CD4-positive, alpha-beta T cell treated with Interleukin-10 for 1 hour (primary cell): ENCODE measurements at places on chromosomes 7 and 10.
A peak's percentile ranks its signal among the peaks of the same experiment; 100 is the strongest.

GRCh38 chr10:5976512-5977470 lies 552 bp downstream of the IL15RA start:
- peak; percentile 29 for DNase-seq

DNA sequence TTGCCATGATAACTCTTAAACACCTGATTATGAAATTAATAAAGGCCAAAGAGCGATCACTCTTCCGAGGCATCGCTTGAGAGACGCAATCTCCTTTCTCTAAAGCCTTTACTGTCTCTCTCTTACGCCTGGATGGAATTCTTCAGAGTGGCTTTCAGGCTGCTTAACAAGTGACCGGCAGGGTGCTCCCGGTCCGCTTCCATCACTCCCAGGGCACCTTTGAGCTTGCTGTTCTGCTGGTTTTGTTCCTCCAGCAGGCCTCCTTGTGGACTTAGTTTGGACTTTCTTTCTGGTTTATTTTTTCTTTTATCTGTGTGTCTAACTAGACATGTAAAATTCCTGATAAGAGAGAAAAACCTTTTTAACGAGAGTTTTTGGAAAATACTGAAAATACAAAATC lies 60.9 kb downstream of the MRPL32 start:
- DNase-seq, result no peak

DNA sequence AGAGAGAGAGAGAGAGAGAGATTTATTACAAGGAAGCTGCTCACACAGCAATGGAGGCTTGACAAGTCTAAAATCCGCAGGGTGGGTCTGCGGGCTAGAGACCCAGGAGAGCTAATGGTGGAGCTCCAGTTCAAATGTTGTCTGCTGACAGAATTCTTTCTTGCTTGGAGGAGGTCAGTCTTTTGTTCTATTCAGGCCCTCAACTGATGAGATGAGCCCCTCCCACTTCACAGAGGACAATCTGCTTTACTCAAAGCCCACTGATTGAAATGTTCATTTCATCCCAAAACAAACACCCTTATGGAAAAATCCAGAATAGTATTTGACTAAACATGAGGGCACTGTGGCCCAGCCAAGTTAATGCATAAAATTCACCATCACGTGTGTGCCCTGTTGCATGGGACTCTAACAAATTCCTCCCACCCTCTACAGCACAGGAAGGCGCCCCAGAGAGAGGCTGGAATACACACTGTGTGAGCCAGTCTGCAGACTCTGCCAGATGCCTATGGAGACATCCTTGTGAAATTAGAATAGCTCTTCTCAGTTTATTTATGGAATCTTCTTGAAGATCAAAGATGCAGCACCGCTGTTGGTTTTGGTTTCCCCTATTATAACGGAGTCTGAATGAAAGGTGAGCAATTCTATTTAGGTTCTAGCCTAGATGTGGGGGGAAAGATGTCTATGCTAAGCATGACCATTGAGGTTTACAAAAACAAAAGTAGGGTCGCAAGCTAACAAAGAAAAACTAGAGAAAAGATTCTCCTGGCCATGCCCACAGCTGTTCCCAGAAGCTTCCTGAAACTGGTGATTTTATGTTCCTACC lies 123.0 kb upstream of the SFMBT2 start:
- no peak for DNase-seq

- DNase-seq, result no peak
These were observed 47.8 kb downstream of the SLC35G1 start for GRCh38 chr10:93941606-93942005.

DNA sequence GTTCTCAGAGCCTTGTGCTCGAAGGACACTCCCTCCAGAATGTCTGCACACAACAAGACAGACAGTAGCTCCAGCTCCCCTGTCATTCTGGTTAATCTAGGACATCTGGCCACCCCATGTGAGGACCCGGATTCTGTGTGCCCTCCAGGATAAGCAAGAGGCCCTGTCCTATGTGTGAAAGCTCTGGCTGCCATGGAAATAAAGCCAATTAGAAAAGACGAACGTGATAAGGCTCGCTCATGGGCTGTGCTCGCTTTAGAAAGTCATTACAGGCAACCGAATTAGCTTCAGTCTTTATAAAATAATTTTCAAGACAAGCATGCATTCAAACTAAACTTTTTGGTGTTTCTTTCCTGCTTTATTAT lies 263.4 kb downstream of the INHBA start:
- no peak for DNase-seq

DNA sequence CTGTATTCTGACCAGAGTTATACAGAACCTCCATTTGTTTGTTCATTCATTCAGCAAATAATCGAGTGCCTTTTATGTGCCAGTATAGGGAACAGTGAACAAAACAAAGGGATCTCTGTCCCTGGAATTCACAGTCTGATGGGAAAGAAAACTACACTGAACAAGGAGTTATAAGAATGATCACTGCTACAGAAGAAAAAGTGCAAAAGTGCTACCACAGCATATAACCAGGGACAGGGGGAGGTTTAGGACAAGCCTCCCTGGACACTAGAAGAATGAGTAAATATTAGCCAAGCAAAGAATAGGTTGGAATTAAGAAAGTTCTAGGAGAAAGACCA lies 4.2 kb downstream of the CLDN12 start:
- DNase-seq, result no peak

DNA sequence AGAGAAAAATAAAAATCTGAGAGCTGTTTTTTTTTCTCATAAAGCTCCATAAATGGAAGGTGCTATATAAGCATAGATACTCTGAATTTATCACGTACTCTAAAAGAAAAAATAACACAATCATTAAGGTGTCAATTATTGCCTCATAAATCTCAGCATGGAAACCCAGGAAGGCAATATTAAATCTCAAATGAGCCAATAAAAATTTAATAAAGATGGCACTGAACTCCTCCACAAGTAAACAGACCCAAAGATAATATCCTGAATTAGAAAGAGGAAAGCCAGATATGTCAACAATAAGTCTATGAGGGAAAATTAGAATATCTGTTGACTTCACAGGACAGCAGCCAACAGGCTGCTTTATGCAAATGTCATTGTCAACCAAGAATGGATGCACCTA lies 66.5 kb downstream of the CDK6 start:
- no peak for DNase-seq
